Nephron progenitor cell (in vitro differentiated cells): ENCODE measurements at places on chromosomes 11 and 22.

- no peak overlapping the region for H3K4me3 ChIP-seq
- no peak overlapping the region for H3K27ac ChIP-seq
- peaks cover 30% of the 10 kb centered on the region for H3K27me3 ChIP-seq
- H3K4me1 ChIP-seq: peaks cover 46% of the 10 kb centered on the region
These were observed 86.5 kb upstream of the HTATIP2 start for GRCh38 chr11:20277014-20277413.

DNA sequence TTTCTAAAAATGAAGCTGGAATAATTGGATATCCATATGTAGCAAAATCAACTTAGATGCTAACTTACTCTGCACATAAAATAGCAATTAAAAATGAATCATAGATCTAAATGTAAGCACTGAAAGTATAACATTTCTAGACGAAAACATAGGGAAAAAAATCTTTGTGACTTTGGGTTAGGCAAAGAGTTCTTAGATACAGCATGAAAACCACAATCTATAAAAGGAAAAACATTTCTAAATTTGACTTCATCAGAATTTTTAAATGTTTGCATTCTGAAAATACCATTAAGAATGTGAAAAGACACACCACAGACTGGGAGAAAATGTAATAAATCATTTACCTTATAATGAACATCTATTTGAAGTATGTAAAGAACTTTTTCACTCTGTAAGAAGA is 128.8 kb downstream of the APIP start:
- peaks cover 69% of the 10 kb centered on the region for H3K36me3 ChIP-seq
- no peak overlapping the region for H3K27ac ChIP-seq
- peaks cover 5% of the 10 kb centered on the region for H3K4me1 ChIP-seq
- H3K4me3 ChIP-seq: no peak overlapping the region
- no peak for DNase-seq

GRCh38 chr11:47331454-47332302 is 20.8 kb downstream of the MYBPC3 start:
- no peaks in the 10 kb centered on the region for H3K27me3 ChIP-seq
- H3K4me3 ChIP-seq: no peak overlapping the region
- DNase-seq: no peak
- H3K4me1 ChIP-seq: peaks cover 16% of the 10 kb centered on the region
- peaks cover 14% of the 10 kb centered on the region for H3K36me3 ChIP-seq
- H3K27ac ChIP-seq: peak overlapping the region; percentile 90

GRCh38 chr22:47001288-47001687 is 238.8 kb downstream of the TBC1D22A start:
- peaks cover 16% of the 10 kb centered on the region for H3K36me3 ChIP-seq
- DNase-seq: no peak
- H3K4me3 ChIP-seq: no peak overlapping the region
- H3K4me1 ChIP-seq: peaks cover 12% of the 10 kb centered on the region
- no peak overlapping the region for H3K27ac ChIP-seq
- no peaks in the 10 kb centered on the region for H3K27me3 ChIP-seq

DNA sequence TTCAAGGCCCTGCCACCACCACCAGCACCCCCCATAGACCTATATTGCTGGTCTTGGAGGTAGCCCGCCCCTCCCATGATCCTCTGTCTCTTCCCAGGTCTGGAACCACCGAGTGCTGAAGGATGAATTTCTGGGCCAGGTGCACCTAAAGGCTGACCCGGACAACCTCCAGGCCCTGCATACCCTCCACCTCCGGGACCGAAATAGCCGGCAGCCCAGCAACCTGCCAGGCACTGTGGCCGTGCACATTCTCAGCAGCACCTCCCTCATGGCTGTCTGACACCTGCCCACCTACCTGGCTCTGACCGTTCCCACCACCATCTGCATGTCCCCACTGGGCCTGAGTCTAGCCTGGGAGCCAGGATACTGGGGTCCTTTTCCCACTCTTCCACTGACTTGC is 4.5 kb upstream of the MYO7A start:
- no peak overlapping the region for H3K27ac ChIP-seq
- peaks cover 3% of the 10 kb centered on the region for H3K27me3 ChIP-seq
- peaks cover 19% of the 10 kb centered on the region for H3K4me1 ChIP-seq
- H3K4me3 ChIP-seq: no peak overlapping the region

DNA sequence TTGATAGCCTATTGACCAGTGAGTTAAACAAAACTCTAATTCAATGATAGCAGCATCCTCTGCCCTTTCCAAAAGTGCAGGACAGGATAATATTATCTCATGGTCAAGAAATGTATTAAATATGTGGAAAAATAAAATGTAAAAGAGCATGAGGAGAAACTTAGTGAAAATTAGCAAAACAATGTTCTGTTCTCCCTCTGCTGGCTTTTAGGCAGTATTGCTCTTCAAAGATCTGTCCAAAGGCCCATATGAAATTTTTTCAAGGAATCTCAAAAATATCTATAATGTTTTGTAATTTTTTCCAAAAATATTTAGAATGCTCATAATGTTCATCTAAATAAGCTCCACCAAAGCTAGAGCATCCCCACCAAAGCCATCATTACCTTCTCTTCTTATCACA is 8.3 kb upstream of the ARL14EP start:
- peaks cover 25% of the 10 kb centered on the region for H3K27me3 ChIP-seq
- DNase-seq: no peak
- H3K36me3 ChIP-seq: no peaks in the 10 kb centered on the region

GRCh38 chr11:119317592-119318239 is 786 bp upstream of the MCAM start:
- H3K4me3 ChIP-seq: peak overlapping the region; percentile 45
- no peak overlapping the region for H3K27ac ChIP-seq
- peaks cover 50% of the 10 kb centered on the region for H3K4me1 ChIP-seq
- no peaks in the 10 kb centered on the region for H3K36me3 ChIP-seq
- no peak for DNase-seq

DNA sequence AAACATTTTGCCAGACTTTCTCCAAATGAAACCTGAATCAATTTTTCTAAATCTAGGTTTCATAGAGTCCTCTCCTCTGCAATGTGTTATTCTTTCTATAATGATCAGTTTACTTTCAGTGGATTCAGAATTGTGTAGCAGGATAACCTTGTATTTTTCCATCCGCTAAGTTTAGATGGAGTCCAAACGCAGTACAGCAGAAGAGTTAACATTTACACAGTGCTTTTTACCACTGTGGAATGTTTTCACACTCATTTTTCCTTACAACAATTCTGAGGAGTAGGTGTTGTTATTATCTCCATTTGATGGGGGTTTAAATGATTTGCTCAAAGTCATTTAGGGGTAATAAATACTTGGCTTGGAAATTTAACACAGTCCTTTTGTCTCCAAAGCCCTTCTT is 9.6 kb downstream of the RAG1 start:
- peaks cover 9% of the 10 kb centered on the region for H3K27me3 ChIP-seq
- H3K36me3 ChIP-seq: no peaks in the 10 kb centered on the region
- H3K27ac ChIP-seq: no peak overlapping the region
- no peak for DNase-seq
- peaks cover 9% of the 10 kb centered on the region for H3K4me1 ChIP-seq

- H3K4me3 ChIP-seq: no peak overlapping the region
- no peak overlapping the region for H3K27ac ChIP-seq
- H3K4me1 ChIP-seq: no peaks in the 10 kb centered on the region
- H3K27me3 ChIP-seq: peaks cover 3% of the 10 kb centered on the region
These were observed 1350.2 kb upstream of the RAG2 start for GRCh38 chr11:37948258-37948657.

- H3K27ac ChIP-seq: no peak overlapping the region
- no peaks in the 10 kb centered on the region for H3K36me3 ChIP-seq
- H3K4me1 ChIP-seq: peaks cover 11% of the 10 kb centered on the region
- H3K4me3 ChIP-seq: no peak overlapping the region
- DNase-seq: no peak
These were observed 20.9 kb downstream of the DKK3 start for GRCh38 chr11:11987503-11988022.

- H3K4me1 ChIP-seq: peaks cover 33% of the 10 kb centered on the region
- no peak overlapping the region for H3K27ac ChIP-seq
- H3K4me3 ChIP-seq: no peak overlapping the region
- DNase-seq: no peak
- H3K36me3 ChIP-seq: peaks cover 5% of the 10 kb centered on the region
These were observed 97.5 kb upstream of the CD82 start for GRCh38 chr11:44467931-44468330.

DNA sequence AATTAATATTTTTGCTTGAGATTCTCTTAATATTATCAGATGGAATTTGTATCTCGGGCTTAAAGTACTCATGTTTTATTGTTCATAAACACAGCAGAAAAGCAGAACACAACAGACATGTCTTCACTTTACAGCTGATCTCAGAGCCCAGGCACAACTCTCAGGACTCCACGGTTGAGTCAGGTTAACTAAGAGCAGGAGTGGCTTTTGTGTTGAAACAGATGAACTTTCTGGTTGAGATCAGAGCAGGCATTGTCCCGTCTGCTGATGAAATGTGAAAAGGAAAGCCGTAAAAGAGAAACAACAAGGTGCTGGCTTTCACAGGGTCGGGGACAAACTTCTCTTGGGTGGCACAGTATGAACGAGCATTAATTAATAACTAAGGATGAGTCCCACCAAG is 49.0 kb downstream of the JHY start:
- peaks cover 5% of the 10 kb centered on the region for H3K36me3 ChIP-seq
- DNase-seq: no peak
- H3K4me3 ChIP-seq: no peak overlapping the region
- H3K27me3 ChIP-seq: peaks cover 10% of the 10 kb centered on the region

- H3K27me3 ChIP-seq: peaks cover 21% of the 10 kb centered on the region
- H3K4me1 ChIP-seq: peaks cover 37% of the 10 kb centered on the region
- peak overlapping the region; percentile 85 for H3K27ac ChIP-seq
- no peaks in the 10 kb centered on the region for H3K36me3 ChIP-seq
These were observed 3.9 kb upstream of the CDC42EP2 start for GRCh38 chr11:65310736-65311135.

- H3K27ac ChIP-seq: no peak overlapping the region
- no peak for DNase-seq
- no peaks in the 10 kb centered on the region for H3K36me3 ChIP-seq
- H3K27me3 ChIP-seq: peaks cover 12% of the 10 kb centered on the region
- peaks cover 42% of the 10 kb centered on the region for H3K4me1 ChIP-seq
These were observed 33.8 kb downstream of the RTN4R start for GRCh38 chr22:20234314-20234682.

DNA sequence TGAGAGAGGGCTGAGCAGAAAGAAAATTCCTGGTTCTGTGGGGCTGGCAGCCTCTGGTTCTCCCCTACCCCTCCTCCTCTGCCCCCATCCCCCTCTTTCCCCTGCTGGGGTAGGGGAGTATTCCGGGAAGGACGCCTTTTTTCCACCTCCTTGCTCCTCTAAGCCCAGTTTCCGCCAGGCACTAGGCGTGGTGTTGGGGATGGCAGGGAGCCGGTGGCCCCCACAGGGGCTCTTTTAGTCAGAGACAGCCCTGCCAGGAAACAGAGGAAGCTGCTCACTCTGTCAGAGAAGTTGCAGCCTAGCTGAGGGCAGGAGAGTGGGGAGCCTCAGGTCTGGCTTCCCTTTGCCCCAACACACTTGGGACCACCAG is 15.6 kb upstream of the ARHGEF17 start:
- H3K4me1 ChIP-seq: peaks cover 53% of the 10 kb centered on the region
- H3K27me3 ChIP-seq: peaks cover 13% of the 10 kb centered on the region
- no peaks in the 10 kb centered on the region for H3K36me3 ChIP-seq
- H3K27ac ChIP-seq: no peak overlapping the region
- DNase-seq: no peak

GRCh38 chr11:36257351-36257750 is 31.9 kb downstream of the COMMD9 start:
- H3K27me3 ChIP-seq: peaks cover 4% of the 10 kb centered on the region
- H3K36me3 ChIP-seq: peaks cover 5% of the 10 kb centered on the region
- DNase-seq: no peak
- no peak overlapping the region for H3K27ac ChIP-seq
- H3K4me1 ChIP-seq: peaks cover 45% of the 10 kb centered on the region

- no peak overlapping the region for H3K27ac ChIP-seq
- H3K27me3 ChIP-seq: peaks cover 100% of the 10 kb centered on the region
- peaks cover 33% of the 10 kb centered on the region for H3K4me1 ChIP-seq
These were observed 945 bp downstream of the ROBO3 start for GRCh38 chr11:124865902-124866851.

- H3K4me3 ChIP-seq: no peak overlapping the region
- DNase-seq: no peak
- no peaks in the 10 kb centered on the region for H3K27me3 ChIP-seq
- peaks cover 43% of the 10 kb centered on the region for H3K36me3 ChIP-seq
- no peaks in the 10 kb centered on the region for H3K4me1 ChIP-seq
- H3K27ac ChIP-seq: peak overlapping the region; percentile 43
These were observed 13.6 kb upstream of the TMEM216 start for GRCh38 chr11:61378713-61379313.

- no peak for DNase-seq
- H3K4me1 ChIP-seq: peaks cover 36% of the 10 kb centered on the region
- no peak overlapping the region for H3K27ac ChIP-seq
- peaks cover 6% of the 10 kb centered on the region for H3K27me3 ChIP-seq
- peak overlapping the region; percentile 2 for H3K4me3 ChIP-seq
- H3K36me3 ChIP-seq: no peaks in the 10 kb centered on the region
These were observed 11.3 kb upstream of the CXCR5 start for GRCh38 chr11:118872403-118872821.

DNA sequence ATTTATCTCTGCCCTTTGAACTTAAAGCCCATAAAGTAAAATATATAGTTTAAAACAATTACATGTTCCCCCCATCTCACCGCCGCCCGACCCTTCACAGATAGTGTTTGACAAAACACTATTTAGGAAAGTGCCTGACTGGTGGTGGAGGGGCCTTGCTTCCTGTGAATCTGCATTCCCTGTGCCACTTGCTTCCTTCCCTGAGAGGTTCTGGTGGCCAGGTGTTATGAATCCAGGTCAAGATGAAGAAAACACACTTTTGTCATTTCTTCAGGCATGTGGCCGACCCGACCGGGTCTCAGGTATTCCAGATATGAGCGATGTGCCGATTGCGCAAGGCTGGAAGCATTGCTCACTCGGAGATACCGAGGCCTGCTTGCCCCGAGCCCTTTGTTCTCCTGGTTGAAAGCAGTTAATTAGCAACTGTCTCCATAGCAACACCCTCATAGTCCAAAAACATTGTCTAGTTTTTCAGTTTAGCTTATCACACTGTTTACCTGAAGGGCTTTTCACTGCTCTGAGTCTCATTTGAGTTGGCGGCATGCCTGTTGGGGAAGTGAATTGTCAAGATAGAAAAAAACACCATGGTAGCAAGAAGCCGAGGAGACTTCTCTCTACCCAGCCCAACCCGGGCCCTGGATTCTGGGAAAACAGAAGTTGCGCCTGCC is 128.3 kb downstream of the TEAD1 start:
- H3K27ac ChIP-seq: peak overlapping the region; percentile 86
- peaks cover 90% of the 10 kb centered on the region for H3K4me1 ChIP-seq
- no peak overlapping the region for H3K4me3 ChIP-seq
- no peak for DNase-seq
- H3K27me3 ChIP-seq: peaks cover 5% of the 10 kb centered on the region
